ENCODE measurements at places on chromosomes 4 and X.

- no peak for DNase-seq
Observed at GRCh38 chrX:63747331-63747730, 37.7 kb downstream of the ARHGEF9 start.

GRCh38 chrX:54786967-54787366 is 11.1 kb downstream of the ITIH6 start:
- peak; percentile 9 for DNase-seq

- DNase-seq, result no peak
Observed at GRCh38 chr4:2445571-2445970, 23.3 kb upstream of the RNF4 start.

DNA sequence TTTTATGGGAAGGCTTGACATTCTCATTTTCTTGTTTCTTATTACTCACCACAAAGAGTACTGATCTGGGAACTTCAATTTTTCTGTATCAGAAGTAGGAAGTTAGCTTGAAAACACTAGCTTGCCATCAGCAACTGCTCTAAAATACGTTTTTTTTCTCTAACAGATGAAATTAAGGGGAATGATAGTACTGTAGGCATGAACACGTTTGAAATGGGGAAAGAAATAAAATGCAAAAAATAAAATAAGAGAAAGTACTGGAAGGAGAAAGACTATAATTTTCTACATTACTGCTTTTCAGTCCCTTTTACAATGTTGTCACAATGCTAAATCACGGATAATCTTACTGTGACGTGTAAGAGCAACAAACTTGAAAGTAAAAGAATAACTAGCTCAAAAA is 1.5 kb downstream of the RADX start:
- no peak for DNase-seq

GRCh38 chrX:108090491-108091263 is 665 bp downstream of the PSMD10 start:
- DNase-seq, result no peak

- no peak for DNase-seq
Observed at GRCh38 chrX:39440799-39441284, 639.6 kb downstream of the MID1IP1 start.

DNA sequence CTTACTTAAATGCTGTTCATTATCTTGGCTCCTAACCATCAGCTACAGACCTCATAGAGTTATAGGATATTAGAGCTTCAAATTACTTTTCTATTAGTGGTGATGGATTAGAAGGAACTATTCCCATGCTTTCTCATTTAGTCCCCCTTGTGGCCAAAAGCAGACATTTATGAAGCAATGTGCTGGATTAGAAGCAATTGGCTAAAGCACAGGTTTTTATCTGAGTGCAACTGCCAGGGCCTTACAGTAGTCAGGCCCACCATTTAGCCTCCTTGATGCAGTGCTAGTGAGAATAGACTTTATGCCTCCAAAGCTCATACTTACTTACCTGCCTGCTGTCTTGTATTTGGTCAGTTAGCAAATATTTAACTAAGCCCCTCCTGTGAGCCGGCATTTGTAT is 93.0 kb downstream of the TSPAN7 start:
- DNase-seq, result peak; percentile 61

DNA sequence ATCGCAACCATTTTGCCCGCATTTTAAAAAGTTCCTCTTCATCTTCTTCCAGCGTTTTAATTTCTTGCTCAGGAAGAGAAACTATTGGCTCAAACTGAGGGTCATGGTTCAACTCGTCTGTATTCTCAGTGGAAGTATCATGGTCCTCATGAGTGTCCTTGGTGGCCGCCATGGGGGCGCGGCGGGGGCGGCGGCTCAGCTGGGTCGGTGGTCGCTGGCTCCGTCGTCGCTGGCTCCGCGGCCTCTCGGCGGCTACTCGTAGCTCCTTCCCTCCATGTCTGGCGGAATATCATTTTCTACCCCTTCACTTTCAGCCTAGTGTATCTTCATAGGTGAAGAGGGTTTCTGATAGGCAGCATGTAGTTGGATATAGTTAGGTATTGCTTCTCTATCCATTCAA is 492.0 kb upstream of the MAGEB18 start:
- no peak for DNase-seq

GRCh38 chr4:184968784-184969201 is 49.5 kb upstream of the HELT start:
- no peak for DNase-seq

DNA sequence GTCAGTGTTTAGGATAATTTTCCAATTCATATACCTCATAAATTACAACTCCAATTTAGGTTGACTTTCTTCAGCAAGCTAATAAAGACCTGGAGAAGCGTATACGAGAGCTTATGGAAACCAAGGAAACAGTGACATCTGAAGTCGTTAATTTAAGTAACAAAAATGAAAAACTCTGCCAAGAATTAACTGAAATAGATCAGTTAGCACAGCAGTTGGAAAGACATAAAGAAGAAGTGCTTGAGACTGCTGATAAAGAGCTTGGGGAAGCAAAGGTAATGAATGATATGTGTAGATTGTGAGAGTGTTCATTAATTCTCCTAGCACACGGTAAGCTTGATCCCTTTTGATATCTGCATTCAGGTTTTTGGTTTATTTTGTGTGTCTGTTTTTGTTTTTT is 16.8 kb downstream of the CEP135 start:
- DNase-seq, result no peak

DNA sequence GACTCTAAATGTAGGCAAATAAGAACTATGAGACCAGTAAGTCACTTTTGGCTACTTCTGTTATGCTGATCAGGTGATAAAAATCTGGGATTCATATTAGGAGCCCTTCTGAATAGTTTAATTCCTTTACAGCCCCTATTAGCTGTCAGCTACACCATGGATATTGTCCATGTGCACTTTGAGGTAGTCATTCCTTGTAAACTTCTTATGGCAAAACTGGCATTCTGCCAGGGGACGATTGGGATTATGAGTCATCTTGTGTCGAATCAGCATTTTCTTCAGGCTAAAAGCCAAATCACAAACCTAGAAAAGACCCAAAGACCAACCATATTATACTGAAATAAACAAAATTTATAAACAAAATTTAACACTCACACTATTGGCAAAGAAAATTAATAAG is 227.6 kb downstream of the PRDM5 start:
- no peak for DNase-seq

- no peak for DNase-seq
Observed at GRCh38 chr4:123893011-123893981, 496.7 kb downstream of the SPRY1 start.

GRCh38 chr4:10091531-10092181 is 24.9 kb downstream of the WDR1 start:
- no peak for DNase-seq

- no peak for DNase-seq
Observed at GRCh38 chr4:121648516-121648915, 48.3 kb downstream of the ANXA5 start.

GRCh38 chrX:144849141-144849540 is 398.2 kb upstream of the SPANXN1 start:
- DNase-seq, result peak; percentile 64

GRCh38 chrX:134461437-134461836 is 1.5 kb downstream of the HPRT1 start:
- no peak for DNase-seq

DNA sequence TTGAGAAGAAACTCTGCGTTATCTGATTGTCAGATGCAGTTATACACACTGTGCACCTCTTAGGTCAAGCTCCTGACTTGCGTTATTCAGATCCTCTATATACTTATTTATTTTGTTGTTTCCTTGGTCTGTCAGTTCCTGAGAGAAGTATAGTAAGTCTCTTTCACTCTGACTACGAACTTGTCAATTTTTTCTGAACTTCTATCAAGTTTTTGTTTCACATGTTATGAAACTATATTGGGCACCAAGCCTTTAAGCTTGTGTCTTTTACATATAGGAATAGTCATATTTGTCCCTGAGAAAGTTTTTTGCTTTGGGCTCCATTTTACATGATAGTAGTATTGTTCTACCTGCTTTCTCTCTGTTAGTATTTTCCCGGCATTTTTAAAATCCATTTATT is 31.7 kb downstream of the ZNF275 start:
- no peak for DNase-seq

All from Jurkat, Clone E6-1 (cell line).